ENCODE measurements at places on chromosomes 6 and 20.

DNA sequence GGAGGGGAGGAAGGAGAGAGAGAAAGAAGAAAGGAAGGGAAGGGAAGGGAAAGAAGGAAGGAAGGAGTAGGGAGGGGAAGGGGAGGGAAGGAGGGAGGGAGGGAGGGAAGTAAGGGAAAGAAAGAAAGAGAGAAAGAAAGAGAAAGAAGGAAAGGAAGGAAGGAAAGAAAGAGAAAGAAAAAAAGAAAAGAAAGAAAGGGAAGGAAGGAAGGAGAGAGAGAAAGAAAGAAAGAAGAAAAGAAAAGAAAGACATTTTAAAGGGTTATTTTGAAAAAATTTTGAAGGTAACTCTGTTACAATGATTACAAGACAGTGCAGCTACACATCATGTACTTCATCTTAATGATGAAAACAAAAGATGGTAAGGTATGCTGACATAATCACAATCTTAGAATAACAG, 3.9 kb downstream of the KIAA0319 start:
- no peak for DNase-seq

DNA sequence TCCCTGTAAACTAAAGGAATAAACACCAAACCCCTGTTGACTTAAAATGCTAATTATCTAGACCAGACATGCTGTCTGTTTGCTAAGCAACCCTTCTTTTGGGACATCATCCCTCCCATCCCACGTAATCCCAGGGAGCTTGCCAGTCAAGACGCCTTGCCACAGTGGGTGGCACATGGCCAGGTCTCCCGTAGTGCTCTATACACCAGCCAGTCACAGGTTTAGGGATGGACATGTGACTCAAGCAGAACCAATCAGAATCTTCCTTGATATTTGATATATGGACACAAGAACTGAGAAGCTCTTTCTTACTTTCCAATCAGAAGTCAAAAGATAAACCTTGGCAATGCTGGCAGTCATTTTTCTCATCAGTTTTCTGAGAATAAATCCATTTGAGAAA, 60.0 kb downstream of the CNKSR3 start:
- DNase-seq: no peak

DNA sequence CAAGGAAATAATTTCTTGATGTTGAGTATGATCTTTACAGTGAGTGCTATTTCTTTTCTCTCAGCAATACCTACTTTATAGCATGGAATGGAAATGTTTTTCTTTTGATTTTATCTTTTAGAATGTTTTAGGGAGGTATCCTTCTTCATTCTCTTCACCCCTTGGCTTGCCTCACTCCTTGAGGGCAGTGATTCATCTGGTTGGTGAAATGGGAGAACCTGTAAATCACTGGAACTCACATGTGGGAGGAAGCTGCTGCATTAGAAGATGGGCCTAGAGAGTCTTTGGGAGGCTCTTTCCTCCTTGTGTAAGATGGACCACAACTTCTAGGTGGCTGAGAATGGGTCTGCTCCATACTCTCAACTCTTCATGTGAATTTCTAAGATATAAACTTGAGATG, 244.8 kb upstream of the SYNCRIP start:
- DNase-seq: no peak

DNA sequence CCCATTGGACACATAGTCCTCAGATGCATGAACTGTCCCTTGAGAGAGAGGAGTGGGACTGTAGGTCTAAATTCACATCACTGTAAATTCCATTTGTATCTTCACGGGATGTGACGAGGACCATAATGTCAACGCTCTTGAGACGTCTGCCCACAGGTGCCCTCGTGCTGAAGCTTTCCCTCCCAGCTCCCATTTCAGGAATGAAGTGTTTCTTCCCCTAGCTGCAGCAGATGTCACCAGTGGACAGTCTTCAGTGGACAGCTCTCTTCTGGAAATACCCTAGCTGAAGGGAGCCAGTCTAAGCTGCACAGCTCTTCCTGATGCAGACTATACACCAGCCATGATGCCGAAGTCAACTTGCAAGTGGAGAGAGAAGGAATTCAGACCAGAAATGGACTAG, 217.4 kb upstream of the ECI2 start:
- no peak for DNase-seq

DNA sequence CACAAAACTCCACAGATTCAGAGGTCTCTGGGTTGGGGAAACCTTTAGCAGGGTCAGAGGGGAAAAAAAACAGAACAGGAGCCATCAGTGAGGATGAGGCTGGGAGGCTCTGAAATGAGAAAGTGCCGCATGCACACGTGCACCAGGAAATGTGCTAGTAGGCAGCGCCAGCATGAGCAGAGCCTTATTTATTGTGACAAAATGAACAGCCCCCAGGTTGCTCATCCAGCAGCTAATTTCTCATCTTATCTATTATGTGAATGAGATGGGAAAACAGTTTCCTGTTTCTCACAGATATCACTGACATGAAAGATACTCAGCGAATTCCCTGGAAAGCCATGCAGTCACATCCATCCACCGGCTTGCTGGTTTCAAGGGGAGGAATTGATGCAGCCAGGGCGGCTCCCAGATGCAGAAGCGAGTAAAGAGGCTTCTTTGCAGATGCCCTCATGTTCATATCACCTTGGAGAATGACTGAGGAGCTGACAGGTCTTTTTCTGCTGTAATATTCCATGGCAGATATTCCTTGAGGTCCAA, 176.1 kb downstream of the MBOAT1 start:
- no peak for DNase-seq

- DNase-seq: no peak
These were observed 109.2 kb upstream of the TMEM170B start for GRCh38 chr6:11428371-11428770.

DNA sequence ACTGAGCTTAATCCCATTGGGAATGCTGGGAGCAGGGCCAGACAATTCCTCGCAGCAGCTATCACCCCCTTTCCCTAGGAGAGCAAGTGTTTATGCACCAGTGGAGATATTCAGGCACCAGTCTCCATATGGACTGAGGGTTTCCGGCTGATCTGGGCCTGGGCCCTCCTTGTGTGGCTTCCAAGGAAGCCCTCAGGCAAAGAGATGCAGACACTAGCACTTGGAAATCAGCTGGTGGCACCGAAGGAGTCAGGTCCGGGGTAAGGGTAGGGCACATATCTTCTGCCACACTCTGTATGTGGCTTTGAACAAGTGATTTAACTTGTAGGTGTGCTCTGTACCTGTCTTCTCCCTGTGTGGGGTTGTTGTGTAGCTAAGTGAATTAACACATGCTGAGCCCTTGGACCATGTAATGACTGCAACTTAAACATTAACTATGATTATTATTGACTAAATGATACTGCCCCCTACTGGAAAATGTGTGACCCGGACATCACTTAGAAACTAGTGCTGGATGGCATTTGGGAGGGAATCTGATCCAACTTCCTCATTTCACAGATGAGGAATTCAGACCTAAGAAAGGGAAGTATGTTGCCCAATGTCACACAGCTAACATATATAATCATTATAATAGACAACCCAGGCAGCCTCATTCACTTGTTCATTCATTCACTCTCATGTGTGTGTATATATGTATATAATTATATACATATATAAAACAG, 19.3 kb upstream of the WFDC2 start:
- peak; percentile 73 for DNase-seq

- no peak for DNase-seq
These were observed 73.5 kb upstream of the PBOV1 start for GRCh38 chr6:138291849-138292181.

DNA sequence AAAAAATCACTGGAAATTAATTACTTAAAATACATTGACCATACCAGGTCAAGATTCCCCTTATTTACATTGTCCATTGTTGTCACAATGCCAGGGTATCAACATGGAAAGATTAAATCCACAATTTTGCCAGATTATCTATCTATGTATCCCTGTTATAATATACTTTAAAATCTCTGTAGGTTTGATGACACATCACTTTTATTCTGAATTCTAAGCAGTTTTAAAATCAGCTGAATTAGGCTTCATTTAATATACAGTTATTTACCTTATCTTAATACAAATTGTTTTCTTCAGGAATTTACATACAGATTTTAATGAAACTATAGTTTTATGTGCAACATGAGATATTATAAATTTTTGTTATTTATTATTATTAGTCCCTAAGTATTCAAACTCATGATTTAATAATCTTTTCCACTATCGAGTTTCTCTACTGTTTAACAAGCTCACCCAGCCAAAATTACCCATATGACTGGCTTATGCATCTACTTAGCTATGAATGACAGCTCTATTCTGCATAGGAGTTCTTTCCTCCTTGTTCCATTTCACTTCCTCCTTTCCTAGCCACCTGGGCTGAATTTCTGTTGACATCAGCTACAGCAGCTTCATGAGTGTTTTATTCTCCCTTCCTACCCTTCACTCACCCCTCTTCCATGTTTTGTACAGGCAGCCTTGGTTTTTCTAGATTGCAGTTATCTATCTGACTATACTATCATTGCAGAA, 654.2 kb upstream of the MAP3K7 start:
- no peak for DNase-seq

DNA sequence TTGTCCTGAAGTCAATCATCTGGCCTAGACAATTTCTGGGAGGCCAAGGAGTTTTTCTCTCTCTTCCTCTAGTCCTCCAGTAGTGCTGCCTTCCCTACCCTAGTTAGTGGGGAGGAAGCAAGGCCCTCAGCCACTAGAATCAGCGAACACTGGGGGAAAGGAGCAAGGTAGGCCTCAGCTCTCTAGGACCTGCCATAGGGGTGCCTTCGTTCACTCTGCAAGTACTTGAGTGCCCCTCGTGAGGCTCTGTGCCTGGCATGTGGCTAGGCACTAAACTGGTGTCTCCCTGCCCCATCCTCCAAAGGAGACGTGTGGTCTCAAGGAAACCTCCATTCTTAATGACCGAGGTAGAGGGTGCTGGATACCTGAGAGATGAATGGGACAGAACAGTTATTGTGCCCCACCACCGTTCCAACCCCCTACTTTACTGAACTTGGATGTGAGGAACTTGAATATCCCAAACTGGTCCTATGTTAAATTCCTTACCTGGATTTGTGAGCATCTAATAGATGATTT, 1.1 kb downstream of the DEF6 start:
- no peak for DNase-seq

- no peak for DNase-seq
These were observed 1.3 kb upstream of the UBE2J1 start for GRCh38 chr6:89353702-89354392.

GRCh38 chr20:63402181-63402859, 41.2 kb upstream of the CHRNA4 start:
- DNase-seq: no peak

DNA sequence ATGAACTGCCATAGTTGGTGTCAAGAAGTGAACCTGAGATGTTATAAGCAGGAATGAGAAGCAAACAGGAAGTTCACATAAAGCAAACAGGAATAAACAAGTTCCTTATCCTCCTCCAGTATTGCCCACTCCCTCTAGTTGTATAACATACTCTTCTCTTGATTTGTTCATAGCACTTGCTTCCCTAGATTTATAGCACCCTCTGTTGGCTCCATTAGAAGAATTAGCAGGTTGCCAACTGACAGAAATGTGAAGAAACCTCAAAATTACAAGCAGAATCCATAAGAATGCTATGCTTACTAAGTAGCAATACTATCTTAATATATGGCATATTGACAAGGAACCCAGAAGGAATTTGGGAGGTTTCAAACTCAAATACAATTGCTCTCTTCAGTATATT, 195.4 kb downstream of the TBX18 start:
- peak; percentile 89 for DNase-seq

DNA sequence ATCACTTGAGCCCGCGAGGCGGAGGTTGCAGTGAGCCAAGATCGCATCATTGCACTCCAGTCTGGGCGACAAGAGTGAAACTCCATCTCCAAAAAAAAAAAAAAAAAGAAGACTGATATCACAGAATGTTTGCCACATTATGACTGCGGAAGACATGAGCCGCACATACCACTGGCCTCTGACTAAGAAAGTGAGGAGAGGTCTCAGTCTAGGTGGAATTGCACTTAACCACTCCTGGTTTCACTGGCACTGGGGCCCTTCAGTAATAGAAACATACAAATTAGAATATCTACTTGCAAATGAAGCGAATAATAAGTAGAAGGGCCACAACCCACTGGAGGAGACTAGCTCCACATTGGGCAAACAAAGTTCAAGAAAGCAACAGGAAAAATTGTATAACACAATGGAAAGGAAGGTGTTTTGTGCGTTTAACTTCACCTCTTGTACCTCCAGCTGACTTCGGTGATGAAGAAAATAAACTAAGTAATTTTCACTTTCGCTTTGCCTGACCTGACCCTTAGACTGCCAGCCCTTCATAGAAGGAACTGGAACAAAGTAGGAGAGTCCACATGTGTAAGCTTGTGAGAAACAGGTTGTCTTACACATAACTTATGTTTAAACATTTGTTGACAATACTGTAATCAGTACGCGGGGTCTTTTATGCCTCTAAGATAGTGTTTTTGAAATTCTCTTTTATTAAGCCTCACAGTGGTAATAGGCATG, 147.5 kb upstream of the TSHZ2 start:
- DNase-seq: no peak

GRCh38 chr6:167153521-167153959, 4.2 kb downstream of the GPR31 start:
- DNase-seq: no peak

- no peak for DNase-seq
These were observed 376.1 kb downstream of the CENPW start for GRCh38 chr6:126716032-126716431.

- DNase-seq: peak; percentile 29
These were observed 319.1 kb downstream of the ARHGAP18 start for GRCh38 chr6:129390900-129391299.

- DNase-seq: no peak
These were observed 119.2 kb downstream of the SYCP2 start for GRCh38 chr20:59813948-59814839.

DNA sequence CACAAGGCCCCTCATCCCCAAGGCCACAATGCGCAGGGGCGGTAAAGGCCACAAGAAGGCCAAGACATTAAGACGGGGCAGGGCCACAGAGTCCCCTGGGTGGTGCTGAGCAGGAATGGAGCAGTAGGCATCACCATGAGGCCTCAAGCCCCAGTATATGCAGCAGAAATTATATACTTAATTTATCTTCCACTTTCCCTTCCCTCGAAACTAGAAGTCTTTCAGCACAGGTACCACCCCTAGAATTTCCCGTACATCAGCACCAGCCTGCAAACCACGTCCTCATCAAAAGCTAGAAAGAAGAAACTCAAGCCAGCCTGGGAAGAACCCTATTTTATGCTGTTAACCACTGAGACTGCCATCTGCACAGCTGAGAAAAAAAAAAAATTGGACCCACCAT, 89.4 kb downstream of the PLG start:
- DNase-seq: no peak
